Gastrocnemius medialis (tissue), 4 donors: ENCODE measurements at places on chromosomes 11 and 22.

GRCh38 chr11:31887180-31887579 lies 76.1 kb upstream of the PAX6 start:
- DNase-seq: no peak

DNA sequence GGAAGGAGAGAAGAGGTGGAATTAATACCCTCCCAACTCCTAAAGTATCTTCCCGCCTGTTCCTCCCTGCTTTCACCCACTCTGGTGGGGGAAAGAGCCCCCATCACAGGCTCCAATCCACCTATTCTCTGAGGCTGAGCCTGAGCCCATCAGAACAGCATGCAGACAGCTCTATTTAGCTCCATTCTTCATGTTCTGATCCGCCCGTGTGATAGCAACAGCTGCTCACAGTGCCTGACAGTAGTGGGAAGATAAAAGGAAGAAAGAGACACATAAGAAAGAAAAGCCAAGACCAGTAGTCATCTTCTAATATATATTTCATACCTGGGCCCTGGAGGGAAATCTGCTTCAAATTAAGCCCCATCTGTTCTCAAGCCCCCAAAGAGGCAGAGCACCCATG lies 80.3 kb upstream of the AKIP1 start:
- DNase-seq: no peak

GRCh38 chr11:127006311-127006710 lies 5.7 kb upstream of the KIRREL3 start:
- no peak for DNase-seq

GRCh38 chr11:10844796-10845195 lies 13.1 kb downstream of the ZBED5 start:
- no peak for DNase-seq

GRCh38 chr11:87851234-87851633 lies 324.0 kb downstream of the RAB38 start:
- DNase-seq: no peak

DNA sequence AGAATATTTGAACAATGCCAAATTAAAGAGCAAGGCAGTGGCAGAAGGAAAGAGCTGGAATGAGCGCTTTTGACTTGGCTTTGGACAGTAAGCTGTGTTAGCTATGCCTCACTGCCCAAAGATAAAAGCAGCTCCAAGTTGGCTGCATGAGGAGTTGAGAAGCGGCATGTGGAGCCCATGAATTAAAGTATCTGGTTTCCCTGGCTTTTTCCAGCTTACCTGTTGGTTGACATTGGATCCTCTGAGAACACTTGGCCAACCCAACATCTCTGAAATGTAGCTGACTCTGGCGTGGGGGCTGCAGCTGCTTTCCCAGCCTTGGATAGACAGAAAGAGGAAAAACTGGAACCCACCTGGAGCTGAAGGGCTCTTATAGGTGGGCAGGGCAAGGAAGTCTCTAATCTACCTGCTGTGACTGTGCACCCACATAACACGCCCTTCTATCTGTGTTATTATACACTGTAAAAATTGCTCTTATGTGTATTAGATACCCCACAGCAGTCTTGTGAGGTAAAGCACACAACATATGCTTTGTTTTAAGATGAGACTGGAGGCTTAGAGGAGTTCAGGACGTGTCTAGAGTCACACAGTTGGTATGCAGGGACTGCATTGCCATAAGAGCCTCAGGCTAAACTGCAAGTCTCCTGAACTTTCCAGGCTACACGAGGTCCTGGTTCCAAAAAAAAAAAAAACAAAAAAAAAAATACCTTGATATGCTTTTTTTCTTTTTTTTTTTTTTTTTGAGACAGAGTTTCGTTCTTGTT lies 5.8 kb downstream of the UBASH3B start:
- DNase-seq: no peak

- no peak for DNase-seq
Measured at GRCh38 chr22:38163844-38164550, 17.6 kb downstream of the PLA2G6 start.

DNA sequence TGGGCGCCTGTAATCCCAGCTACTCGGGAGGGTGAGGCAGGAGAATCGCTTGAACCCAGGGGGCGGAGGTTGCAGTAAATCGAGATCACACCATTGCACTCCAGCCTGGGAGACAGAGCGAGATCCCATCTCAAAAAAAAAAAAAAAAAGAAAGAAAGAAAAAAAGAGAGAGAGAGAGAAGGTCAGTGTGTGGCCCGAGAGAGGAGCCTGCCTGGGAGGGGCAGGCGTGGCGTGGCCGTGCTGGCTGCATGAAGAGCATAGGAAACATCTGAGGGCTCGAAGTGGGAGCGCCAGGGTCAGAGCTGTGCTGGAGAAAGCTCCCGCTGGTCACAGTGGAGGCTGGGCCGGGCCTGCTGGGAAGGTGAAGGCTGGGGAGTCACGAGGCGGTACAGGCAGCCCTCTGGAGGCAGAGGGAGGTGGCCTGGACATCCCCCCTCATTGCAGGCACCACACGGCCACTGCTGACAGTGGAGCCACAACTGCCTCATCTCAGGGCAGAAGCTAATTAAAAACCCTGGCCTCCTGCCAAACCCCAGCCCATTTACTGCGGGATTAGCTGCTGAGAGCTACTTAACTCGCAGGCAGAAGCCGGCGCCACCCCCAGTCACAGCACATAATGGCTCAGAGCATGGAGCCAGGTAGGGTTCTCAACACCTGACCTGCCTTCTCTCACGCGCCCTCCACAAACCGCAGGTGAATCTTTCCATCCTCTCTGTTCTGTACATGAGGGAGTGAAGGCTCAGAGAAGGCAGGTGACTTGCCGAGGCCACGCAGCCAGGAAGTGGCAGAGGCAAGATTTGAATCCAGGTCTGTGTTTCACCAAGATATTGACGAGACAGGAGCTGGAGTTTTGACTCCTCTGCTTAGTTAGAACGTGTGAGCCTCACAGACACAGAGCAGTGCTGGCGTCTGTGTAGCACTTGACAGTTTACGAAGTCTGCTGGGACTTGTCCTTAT lies 32.6 kb downstream of the NFAM1 start:
- no peak for DNase-seq
